Lower lobe of right lung (tissue), 2 donors: ENCODE measurements at places on chromosomes 2 and 18.

GRCh38 chr2:215171151-215171550 lies 32.7 kb upstream of the ABCA12 start:
- DNase-seq = no peak

DNA sequence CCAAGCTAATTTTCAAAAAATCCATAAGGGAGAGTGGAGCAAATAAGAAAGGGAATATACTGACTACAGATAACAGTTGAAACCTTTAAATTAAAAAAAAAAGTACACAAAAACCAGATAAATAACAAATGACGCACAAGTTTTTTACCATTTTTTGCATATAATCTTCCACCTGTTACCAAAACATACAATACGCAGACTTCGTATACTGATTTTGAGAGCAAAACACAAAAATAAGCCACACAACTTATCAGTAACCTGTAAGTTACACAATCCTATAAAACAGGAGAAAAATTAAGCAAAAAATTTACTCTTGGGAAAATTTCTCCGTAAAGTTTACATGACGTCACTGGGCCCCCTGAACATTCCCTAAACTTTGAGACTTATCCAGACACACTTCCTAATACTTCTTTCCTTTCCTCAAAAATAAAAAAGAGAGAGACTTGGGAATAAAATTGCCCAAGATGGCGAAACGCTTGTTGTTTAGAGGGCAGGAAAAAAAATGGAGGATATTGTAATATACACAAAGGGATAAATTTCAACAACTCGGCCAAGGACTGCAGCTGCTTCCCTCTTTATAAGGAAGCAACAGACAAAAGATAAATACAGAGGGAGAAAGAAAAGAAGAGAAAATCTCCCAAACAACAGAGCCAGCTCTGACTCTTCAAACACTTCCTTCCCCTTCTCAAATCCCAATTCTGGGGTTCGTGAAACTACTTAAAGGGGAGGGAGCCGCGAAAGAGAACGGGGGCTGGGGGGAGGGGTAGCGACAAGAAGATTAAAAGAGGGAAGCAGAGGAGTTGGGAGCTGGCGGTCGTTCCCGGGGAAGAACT lies 1.6 kb downstream of the BAZ2B start:
- no peak for DNase-seq

DNA sequence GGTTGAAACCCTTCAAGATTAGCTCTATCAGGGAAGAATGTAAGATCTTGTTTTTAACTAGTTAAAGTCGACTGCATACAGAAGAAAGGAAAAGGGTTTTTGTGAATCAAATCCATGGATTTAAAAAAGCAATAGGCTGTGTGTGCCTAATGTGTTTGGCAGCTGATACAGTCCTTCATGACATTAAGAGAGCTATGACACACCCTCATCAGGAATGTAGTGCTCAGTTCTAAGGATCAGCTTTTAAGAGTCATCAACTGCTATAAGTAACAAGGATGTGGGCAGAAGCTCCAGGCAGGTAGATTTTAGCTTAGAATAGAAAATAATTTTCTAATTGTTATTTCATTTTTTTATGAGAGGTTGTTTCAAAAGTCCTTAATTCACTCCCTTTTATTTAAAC lies 52.9 kb downstream of the PPP1R1C start:
- DNase-seq = no peak

DNA sequence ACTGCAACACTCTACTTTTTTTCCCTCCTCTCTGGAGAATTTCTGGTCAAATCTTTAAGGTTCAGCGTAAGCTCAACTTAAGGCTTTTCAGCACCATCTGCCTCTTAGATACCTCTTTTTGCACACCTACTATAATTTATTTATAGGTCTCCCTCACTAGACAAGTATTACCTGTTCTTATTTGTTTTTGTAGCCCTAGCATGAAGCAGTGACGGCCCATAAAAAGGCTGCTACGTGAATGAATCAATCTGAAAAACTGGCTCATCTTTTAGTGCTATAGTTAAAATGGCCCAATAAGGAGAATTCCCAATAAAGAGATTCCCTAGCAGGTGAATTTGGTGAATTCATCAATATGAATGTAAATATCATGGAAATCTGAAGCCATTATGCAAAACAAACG lies 6.5 kb downstream of the RNF149 start:
- no peak for DNase-seq

DNA sequence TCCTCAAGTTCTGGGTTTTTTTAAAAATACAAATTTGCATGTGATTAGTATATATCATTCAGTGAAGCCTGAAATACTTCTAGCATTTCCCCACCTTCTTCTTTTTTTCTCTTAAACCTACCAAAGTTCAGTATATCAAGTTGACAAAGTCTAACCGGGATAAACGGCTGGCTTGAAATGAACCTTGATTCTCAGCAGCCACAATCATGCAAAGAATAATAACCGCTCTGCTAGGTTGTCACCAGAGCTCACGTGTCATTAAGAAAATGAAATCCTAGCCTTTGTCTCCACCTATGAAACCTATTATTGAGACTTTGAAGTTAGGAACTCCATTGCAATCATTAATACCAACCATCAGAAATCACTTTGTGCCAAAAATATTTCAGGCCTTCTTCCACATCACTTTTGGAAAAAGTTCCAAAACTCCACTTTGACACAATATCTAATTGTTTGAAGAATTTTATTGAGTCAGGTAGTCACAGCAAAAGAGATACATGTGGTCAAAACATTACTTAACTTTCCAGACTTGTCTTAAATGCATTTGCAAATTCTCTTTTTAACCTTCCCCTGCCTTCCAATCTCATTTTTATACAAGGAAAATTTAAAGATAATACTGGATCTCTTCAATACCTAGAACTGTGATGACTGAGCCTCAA lies 285.6 kb upstream of the ACVR2A start:
- DNase-seq = no peak

DNA sequence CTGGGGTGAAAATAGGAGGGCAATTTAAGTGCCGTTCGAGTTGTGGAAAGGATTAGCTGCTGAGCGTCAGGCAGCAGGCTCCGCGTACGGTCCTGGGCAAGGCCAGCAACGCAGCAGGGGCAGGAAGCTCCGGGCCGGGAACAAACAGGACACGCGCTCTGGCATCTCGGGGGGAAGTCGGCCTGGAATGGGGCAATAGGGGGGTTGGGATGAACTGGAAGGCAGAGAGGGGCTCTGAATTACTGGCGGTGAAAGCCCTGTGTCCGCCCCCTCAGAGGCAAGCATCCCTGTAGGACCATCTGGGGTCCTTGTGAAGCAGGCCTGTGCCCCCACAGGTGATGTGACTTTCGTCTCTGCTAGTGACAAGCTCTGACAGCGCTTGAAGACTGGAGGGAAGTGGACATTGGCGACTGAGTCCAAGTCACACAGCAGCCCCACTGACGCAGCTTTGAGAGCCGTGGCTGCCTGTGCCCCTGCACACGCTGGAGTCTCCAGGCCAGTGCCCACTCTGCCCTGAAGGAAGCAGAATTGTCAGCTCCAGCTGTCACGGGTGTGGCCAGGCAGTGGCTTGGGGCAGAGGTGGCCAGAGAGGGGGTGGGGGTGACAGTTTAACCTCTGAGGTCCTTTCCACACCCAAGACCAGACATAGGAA lies 22.3 kb downstream of the GPR35 start:
- DNase-seq = no peak

DNA sequence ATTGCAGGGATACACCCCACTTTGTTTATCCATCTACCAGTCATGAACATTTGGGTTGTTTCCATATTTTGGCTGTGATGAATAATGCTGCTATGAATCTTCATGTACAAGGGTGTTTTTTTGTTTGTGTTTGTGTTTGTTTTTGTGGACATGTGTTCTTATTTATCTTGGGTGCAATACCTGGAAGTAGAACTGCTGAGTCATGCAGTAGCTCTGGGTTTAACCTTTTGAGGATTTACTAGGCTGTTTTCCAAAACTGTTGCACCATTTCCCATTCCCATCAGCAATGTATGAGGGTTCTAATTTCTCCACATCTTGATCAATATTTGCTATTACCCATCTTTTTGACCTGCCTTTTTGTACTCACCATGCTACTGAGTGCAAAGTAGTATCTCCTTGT lies 140.0 kb upstream of the CYP1B1 start:
- no peak for DNase-seq

DNA sequence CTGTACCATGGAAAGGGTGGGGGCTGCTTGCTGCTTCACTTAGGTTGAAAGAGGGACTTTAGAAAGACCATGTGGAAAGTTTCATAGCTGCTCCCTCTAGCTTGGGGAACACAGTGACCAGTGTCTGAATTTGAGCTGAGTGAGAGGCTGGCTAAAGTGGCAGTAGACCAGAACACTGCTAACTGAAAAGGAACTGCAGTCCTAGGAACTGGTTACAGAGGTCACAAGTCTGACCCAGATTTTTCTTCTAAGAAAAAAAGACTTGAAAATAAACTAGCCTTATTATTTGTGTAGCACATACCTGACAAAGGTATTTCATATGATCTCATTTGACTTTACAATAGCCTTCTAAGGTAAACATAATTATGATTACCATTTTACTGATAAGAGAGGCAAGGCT lies 153.6 kb downstream of the FSHR start:
- DNase-seq = no peak

DNA sequence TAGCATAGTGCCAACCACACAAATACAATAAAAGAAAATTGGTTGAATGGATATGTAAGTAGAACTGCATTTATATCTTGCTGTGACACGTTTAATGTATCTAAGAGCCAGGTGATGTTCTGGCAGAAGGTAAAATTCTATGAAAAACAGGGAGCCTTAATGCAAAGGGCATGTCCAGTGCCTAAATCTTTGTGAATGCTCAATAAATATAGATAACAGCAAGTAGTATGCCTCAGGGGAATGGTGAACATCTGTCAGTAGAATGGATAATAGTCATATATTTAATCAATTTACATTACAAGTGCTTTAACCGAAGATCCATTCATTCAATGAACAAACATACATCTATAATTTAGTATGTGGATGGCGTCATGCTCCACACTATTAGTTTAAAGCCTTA lies 43.7 kb upstream of the NYAP2 start:
- DNase-seq = no peak

- DNase-seq = no peak
Observed at GRCh38 chr2:174673876-174674275, 76.3 kb upstream of the WIPF1 start.
